CD4-positive, alpha-beta memory T cell (primary cell): ENCODE measurements at places on chromosomes 3 and 15. TPM values are rescaled to one million over a fixed set of nuclear protein-coding genes. Genes with fewer than 3 reads are reported as not detected.

The RYK gene
- total RNA-seq = 47.9 TPM

The ZNF770 gene
- total RNA-seq = 63.5 TPM

DNA sequence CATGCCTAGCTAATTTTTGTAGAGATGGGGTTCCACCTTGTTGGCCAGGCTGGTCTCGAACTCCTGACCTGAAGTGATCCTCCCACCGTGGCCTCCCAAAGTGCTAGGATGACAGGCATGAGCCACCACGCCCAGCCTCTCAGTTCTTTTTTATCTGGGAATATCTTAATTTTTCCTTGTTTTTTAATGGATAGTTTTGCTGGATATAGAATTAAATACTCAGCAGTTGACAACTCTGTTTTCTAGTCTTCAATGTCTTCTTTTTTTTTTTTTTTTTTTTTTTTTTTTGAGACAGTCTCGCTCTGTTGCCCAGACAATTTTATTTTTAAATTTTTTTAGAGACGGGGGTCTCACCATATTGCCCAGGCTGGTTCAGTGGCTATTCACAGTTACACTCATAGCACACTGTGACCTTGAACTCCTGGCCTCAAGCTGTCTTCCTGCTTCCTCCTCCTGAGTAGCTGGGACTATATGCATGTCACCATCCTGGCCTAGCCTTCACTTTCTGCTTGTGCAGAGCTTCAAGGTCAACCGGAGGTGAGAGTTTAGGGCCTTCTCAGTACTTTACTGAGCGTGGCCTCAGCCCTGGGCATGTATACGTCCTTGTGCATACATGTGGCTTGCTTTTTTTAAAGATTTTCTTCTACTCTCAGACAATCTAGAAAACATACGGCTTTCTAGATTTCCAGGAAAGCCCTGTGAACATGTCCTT is 120.5 kb downstream of the ZNF609 start:
- H3K27me3 ChIP-seq = no peaks in the 10 kb centered on the region
- H3K4me1 ChIP-seq = peaks cover 20% of the 10 kb centered on the region
- no peaks in the 10 kb centered on the region for H3K36me3 ChIP-seq
- no peak for DNase-seq
- no peak overlapping the region for H3K27ac ChIP-seq
- H3K4me3 ChIP-seq = no peak overlapping the region

GRCh38 chr3:36867810-36868209 is 77.0 kb downstream of the TRANK1 start:
- no peak overlapping the region for H3K27ac ChIP-seq
- peaks cover 30% of the 10 kb centered on the region for H3K36me3 ChIP-seq
- no peak overlapping the region for H3K4me3 ChIP-seq
- H3K4me1 ChIP-seq = peaks cover 11% of the 10 kb centered on the region

- H3K4me1 ChIP-seq = peaks cover 19% of the 10 kb centered on the region
- peak within 1 kb of the TSS; percentile 81 for H3K4me3 ChIP-seq
- H3K27me3 ChIP-seq = peaks cover 53% of the 10 kb centered on the region
- no peaks in the 10 kb centered on the region for H3K36me3 ChIP-seq
- DNase-seq = no peak
- no peak within 1 kb of the TSS for H3K27ac ChIP-seq
Observed at GRCh38 chr3:123027292-123028232, at the start of gene SEMA5B. SEMA5B (minus strand) TSS chr3:123027763; CDS start chr3:122961263, 66,500 bp downstream.

The SGO1 gene
- 0.55 TPM for total RNA-seq

- H3K4me1 ChIP-seq = no peaks in the 10 kb centered on the region
- DNase-seq = no peak
- H3K27me3 ChIP-seq = no peaks in the 10 kb centered on the region
- H3K4me3 ChIP-seq = no peak overlapping the region
- H3K36me3 ChIP-seq = no peaks in the 10 kb centered on the region
- H3K27ac ChIP-seq = no peak overlapping the region
Observed at GRCh38 chr3:2595486-2595885, 496.8 kb downstream of the CNTN4 start.

DNA sequence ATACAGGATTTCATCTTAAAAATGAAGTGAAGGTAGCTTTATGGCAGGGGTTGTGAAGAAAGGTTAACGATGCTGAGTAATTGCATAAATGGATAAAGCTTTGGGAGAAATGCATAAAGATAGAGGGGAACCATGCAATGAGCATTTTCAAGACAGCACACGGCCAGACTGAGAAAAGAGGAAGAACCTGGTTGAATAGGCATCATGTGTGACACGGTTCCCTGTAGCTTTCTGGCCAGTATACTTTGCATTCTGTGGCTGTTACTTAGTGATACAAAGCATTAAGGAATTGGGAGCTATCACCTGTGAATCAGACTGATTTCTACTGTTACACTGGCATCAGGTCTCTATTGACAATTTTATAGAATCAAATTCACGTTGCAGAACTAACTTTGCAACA is 33.3 kb downstream of the NR2C2 start:
- no peak overlapping the region for H3K27ac ChIP-seq
- no peaks in the 10 kb centered on the region for H3K4me1 ChIP-seq
- no peaks in the 10 kb centered on the region for H3K36me3 ChIP-seq
- no peak for DNase-seq
- H3K27me3 ChIP-seq = no peaks in the 10 kb centered on the region
- no peak overlapping the region for H3K4me3 ChIP-seq

The ABHD17C gene
- total RNA-seq = 3.6 TPM

- H3K27me3 ChIP-seq = no peaks in the 10 kb centered on the region
- no peak overlapping the region for H3K4me3 ChIP-seq
- H3K36me3 ChIP-seq = no peaks in the 10 kb centered on the region
- H3K27ac ChIP-seq = no peak overlapping the region
Observed at GRCh38 chr3:40924559-40925141, 274.7 kb upstream of the CTNNB1 start.

The CCR2 gene
- 16.3 TPM for total RNA-seq

DNA sequence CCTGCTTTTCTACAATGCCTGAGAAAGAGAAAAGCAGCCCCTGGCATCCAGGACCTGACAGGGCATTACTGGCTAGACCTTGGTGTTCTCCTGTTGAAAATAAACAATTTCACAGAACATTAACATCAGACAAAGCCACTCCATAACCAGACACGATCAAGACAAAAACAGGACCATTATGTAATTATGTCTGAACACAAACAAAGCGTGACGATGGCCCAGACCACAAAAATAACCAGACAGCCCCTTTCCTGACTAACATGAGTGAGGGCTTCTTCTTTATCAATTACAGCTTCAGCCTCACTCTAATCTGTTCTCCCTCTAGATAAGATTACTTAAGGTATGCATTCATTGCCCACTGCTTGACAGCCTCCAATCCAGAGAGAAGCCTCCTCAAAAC is 172.7 kb upstream of the LMCD1 start:
- no peaks in the 10 kb centered on the region for H3K36me3 ChIP-seq
- H3K27ac ChIP-seq = no peak overlapping the region
- no peak overlapping the region for H3K4me3 ChIP-seq

DNA sequence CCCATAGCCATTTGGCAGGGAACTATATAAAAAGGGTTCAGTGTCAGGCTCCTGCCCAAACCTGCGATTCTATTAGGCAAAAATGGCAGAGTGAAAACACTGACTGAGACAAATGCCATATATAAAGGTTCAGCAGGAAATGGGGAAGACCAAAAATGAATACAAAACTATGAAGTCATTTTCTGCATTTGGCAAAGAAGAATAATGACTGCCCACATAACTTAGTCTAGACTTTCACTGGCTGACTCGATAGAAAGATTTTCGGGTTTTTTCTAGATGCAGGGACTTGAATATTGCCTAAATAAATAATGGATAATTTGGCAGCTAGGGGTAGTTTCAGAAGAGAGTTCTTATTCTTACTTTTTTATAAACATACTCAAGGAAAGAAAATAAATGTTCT is 178.0 kb downstream of the TPRG1 start:
- no peak for DNase-seq
- H3K4me3 ChIP-seq = no peak overlapping the region
- H3K36me3 ChIP-seq = no peaks in the 10 kb centered on the region
- H3K27ac ChIP-seq = no peak overlapping the region

DNA sequence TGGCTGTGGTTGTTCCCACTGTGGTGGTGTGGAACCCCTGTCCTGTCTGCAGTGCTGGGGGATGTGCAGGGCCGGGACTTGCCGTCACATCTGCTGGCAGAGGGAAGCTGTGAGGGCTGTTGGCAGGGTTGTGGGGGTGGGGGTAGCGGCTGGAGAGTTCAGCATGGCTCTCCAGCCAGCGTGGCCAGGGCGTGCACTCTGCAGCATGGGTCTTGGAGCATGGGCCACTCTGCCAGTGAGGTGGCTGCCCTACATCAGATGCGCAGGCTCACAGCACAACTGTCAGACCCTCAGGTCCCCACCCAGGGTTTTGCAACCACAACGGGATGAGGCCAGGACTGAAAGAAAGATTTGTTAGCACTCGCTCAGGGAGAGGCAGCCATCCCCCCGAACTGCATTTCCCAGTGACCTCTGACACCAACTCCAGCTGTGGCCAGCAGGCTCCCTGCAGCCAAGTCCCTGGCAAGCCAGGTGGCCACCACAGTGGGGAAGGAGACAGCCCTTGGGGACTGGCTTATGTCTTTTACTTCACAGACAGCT is 237.7 kb upstream of the LYSMD4 start:
- no peak overlapping the region for H3K4me3 ChIP-seq
- no peak overlapping the region for H3K27ac ChIP-seq
- H3K27me3 ChIP-seq = no peaks in the 10 kb centered on the region

DNA sequence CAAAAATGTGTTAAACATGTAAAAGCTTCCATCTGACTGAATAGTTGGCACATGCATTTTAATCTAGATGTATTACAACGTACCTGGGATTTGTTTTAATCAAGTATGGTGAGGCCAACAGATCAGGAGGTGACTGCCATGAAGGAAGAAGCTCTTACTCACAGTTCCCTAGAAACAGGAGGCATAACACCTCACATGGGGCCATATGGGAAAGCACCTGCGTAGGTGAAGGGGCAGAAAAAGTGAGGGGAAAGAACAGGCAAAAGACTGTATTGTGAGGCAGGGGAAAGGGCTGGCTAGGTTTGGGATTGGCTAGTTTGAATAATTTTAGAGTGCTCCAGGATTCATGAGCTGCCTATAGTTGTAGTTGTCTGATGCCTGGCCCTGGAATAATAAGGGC is 9.6 kb downstream of the SQOR start:
- H3K27me3 ChIP-seq = no peaks in the 10 kb centered on the region
- peaks cover 85% of the 10 kb centered on the region for H3K4me1 ChIP-seq
- no peak overlapping the region for H3K27ac ChIP-seq

DNA sequence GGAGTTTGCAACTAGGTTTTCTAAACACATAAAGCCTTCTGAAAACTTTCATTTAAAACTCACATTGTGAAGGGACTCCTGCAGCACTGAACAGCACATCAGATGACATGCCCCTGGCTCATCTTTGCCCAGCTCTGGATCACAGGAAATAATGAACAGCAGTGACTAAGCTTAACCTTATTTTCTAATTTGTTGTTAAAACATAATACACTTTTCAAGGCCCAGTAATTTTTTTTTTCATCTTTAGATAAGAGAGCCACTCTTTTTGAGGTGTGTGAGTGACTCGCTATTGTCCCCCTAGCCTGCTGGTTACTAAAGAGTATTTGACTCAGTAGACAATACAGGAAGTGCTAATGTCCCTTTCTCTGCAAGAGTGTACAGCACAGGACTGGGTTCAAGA is 204.0 kb downstream of the OSBPL10 start:
- H3K4me1 ChIP-seq = no peaks in the 10 kb centered on the region
- H3K4me3 ChIP-seq = no peak overlapping the region
- no peaks in the 10 kb centered on the region for H3K36me3 ChIP-seq
- H3K27me3 ChIP-seq = no peaks in the 10 kb centered on the region
- H3K27ac ChIP-seq = no peak overlapping the region

The ESYT3 gene
- total RNA-seq = 0.11 TPM

The MAN2C1 gene
- total RNA-seq = 448 TPM

The KCTD6 gene
- total RNA-seq = 11.6 TPM

DNA sequence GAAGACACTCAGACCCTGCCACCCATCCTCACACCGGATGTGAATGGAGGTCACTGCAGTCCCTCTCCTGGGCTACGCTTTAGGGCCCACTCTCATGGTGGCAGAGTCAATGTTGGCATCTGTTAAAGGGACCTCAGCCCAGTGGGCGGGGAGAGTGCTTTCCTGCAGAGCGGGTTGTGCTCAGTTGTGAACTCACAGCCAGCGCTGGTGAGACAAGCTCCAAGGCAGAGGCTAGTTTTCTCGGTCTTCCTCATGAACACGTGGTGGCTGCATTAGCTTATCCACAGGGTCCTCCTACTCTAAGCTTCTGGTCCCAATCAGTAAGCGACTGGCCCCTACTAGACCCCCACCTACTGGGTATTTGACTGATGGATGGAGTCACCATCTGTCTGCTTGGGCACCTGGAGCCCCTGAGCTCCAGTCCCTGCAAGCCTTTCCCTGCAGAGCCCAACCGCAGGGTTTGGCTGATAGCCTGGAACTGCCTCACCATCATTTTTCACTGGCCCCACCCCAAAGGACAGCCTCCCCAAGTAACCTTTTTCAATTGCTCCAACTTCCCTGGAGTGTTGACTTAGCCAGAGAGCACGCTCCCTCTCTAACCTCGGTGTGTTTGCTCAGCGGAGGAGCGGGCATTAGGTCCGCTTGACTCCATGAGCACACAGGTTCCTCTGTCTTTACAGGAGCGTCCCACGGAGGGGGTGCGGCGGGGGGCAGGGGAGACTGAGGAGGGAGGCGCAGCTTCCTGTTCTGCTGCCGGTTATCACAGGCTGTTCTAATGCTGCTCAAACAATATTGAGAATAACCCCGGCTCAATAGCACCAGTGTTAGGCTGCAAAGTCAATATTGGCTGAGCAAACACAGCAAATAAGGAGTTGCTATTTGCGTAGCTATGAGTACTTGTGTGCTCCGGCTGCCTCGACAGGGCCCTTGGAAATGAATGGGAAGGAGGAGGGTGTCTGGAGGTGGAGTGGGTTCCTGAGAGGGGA is 141.7 kb downstream of the RPLP1 start:
- no peak overlapping the region for H3K4me3 ChIP-seq
- no peaks in the 10 kb centered on the region for H3K36me3 ChIP-seq
- H3K27me3 ChIP-seq = no peaks in the 10 kb centered on the region
- no peak for DNase-seq
- no peak overlapping the region for H3K27ac ChIP-seq

DNA sequence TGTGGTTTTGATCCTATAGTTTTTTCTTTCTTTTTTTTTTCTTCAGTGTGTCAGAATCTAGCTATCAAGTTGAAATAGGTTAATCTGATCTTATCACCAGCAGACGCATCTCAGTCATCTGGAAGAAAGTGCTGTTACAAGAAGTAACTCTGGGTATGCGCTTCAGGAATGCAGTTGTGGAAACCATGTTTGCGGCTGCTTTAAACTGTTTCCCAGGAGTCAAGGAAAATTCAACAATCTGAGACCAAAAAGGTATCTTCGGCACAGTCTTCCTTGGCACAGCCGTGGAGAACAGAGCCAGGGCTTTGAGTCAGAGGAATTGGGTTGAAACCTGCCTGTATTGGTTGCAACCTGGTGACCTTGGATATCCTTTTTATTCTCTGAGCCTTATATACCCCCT is 59.9 kb downstream of the CD47 start:
- no peaks in the 10 kb centered on the region for H3K4me1 ChIP-seq
- no peak for DNase-seq
- no peaks in the 10 kb centered on the region for H3K36me3 ChIP-seq
- H3K27ac ChIP-seq = no peak overlapping the region

- H3K36me3 ChIP-seq = no peaks in the 10 kb centered on the region
- H3K27me3 ChIP-seq = no peaks in the 10 kb centered on the region
- peak overlapping the region; percentile 76 for H3K27ac ChIP-seq
- H3K4me3 ChIP-seq = peak overlapping the region; percentile 95
- no peak for DNase-seq
Observed at GRCh38 chr15:72685301-72685924, 569 bp downstream of the HIGD2B start.
